ENCODE measurements at places on chromosomes 4 and X. TPM values are rescaled to one million over a fixed set of nuclear protein-coding genes. Genes with fewer than 3 reads are reported as not detected.

Gene SPANXA2
- total RNA-seq, result not detected

Gene ASB12
- not detected for total RNA-seq

Gene CYBB
- 0.59 TPM for total RNA-seq

Gene NPY2R
- total RNA-seq, result not detected

Gene CTAG1A
- not detected for total RNA-seq

Gene TMEM144
- 12.9 TPM for total RNA-seq

Gene VCX2
- total RNA-seq, result not detected

Gene CLIC2
- total RNA-seq, result 0.89 TPM

Gene L1CAM
- 14.8 TPM for total RNA-seq

Gene HSD17B13
- 0.81 TPM for total RNA-seq

Gene RNF150
- total RNA-seq, result 0.07 TPM

Gene RNF212
- total RNA-seq, result not detected

Gene FTHL17
- not detected for total RNA-seq

Gene TLR10
- total RNA-seq, result 0.30 TPM

Gene TENM3
- total RNA-seq, result 0.54 TPM

Gene ZDHHC9
- 18.9 TPM for total RNA-seq

Gene CSTF2
- total RNA-seq, result 34.1 TPM

Gene TMEM35A
- total RNA-seq, result not detected

Gene SMARCA1
- 38.8 TPM for total RNA-seq

Gene TREX2
- total RNA-seq, result 2.9 TPM

Gene PGRMC2
- 52.3 TPM for total RNA-seq

Gene DGKK
- total RNA-seq, result not detected

Gene PLAC1
- 0.34 TPM for total RNA-seq

Gene PF4V1
- not detected for total RNA-seq

Gene HMGB3
- 116 TPM for total RNA-seq

Gene TNMD
- total RNA-seq, result not detected

Gene GDPD2
- not detected for total RNA-seq

Gene CNGA1
- total RNA-seq, result 2.1 TPM

Gene MED12
- total RNA-seq, result 32.8 TPM

Gene CXCL6
- not detected for total RNA-seq

Gene TCEAL5
- total RNA-seq, result not detected

Gene SCRG1
- not detected for total RNA-seq

Gene ETNPPL
- total RNA-seq, result not detected

Gene CSAG1
- total RNA-seq, result 1.2 TPM

Gene RAB41
- not detected for total RNA-seq

Gene RAB40A
- total RNA-seq, result not detected

Gene BBS12
- total RNA-seq, result 2.1 TPM

Gene MAN2B2
- total RNA-seq, result 18.0 TPM

Gene TDO2
- 0.27 TPM for total RNA-seq

Gene NALF2
- 8.7 TPM for total RNA-seq

Gene C4orf54
- total RNA-seq, result not detected

Gene MID1IP1
- total RNA-seq, result 109 TPM

Gene SLC25A5
- 641 TPM for total RNA-seq

Gene ARMCX4
- total RNA-seq, result 0.15 TPM

Gene ETDB
- not detected for total RNA-seq

Gene NEK1
- 13.3 TPM for total RNA-seq

Gene PPEF1
- not detected for total RNA-seq

Gene IL2
- total RNA-seq, result 1.3 TPM

Gene BMP2K
- total RNA-seq, result 27.7 TPM

Gene ZNF157
- total RNA-seq, result not detected

Gene CD40LG
- not detected for total RNA-seq

Gene S100G
- total RNA-seq, result not detected

Gene RPA4
- total RNA-seq, result 0.20 TPM

Measured in HCT116 (cell line).